Stimulated activated CD8-positive, alpha-beta memory T cell treated with anti-CD3 and anti-CD28 coated beads, Interleukin-7, amount 100 ng/mL, for 24 hours (primary cell): ENCODE measurements at places on chromosomes 1 and 21.

- DNase-seq, result no peak
These were observed 86.9 kb upstream of the KCNE2 start for GRCh38 chr21:34276711-34277425.

DNA sequence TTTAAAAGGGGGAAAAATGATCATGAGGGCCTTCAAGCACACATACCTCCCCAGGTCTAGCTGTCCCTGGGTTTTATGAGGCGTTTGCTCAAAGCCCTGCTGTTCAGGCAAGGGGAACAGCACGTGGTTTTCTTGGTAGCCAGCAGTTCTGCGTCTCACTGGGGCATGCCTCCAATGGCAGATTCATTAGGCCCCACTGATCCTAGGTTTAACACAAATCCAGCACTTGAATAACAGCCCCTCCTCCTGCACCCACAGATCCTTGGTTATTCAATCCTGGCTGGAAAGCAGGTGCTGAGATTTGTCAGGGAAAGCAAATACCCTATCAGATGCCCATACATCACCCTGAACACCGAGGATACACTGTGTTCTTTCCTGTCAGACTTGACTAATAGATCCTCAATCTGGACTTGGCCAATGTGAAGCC lies 106.4 kb downstream of the ZC3H11B start:
- no peak for DNase-seq

DNA sequence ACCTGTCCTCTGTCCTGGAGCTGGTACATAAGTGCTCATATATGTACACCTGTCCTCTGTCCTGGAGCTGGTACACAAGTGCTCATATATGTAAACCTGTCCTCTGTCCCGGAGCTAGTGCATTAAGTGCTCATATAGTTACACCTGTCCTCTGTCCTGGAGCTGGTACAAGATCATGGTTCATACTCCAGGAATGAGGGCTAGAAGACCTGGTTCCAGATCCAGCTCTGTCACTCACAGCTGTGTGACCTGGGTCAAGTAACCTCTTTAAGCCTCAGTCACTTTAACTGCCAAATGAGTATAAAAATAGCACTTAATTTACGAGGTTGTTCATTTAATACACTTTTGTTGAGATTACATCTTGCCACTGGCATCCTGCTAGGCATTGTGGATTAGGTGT lies 28.0 kb downstream of the SMYD3 start:
- no peak for DNase-seq

DNA sequence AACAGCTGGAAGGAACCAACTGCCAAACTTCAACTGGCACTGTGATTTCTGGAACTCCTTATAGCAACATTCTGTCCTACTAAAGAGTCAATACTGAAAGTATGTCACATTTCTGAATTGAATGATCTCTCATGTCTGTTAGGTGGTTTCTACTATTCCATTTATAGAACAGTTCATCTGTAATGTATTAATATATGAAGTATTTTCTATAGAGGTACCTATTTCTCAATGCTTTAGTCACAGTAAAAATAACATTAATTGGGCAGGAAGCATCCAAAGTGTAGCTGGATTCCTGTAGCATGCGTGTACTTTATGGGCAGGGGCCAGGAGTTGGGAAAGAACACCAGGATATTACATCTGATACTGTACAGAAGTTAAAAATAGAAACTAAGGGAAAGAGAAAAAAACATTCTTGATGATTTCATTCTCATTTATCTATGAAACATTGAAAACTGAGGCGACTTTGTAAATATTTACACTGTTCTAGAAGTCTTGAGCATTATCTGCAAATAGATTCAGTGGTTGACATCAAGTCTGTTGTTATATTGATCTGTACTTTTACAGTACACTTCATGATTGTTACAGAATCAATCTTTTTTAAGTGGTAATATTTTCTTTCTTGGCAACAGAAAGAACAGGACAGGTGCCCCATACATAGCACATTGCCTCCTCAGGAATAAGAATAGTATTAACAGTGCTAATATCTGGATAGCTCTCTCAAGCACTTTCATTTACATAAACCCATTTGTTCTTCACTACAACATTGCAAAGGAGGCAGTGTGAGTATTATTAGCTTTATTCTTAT lies 6.2 kb upstream of the ZNF281 start:
- DNase-seq, result no peak

- no peak for DNase-seq
These were observed 7.1 kb downstream of the AMIGO1 start for GRCh38 chr1:109502364-109502851.

- no peak for DNase-seq
These were observed 83.6 kb downstream of the JAK1 start for GRCh38 chr1:64882574-64883255.
